ENCODE measurements at places on chromosomes 12 and 14. TPM values are rescaled to one million over a fixed set of nuclear protein-coding genes. Genes with fewer than 3 reads are reported as not detected.
A peak's percentile ranks its signal among the peaks of the same experiment; 100 is the strongest.

BATF gene
- not detected for total RNA-seq

TPPP2 gene
- not detected for total RNA-seq

ACSM4 gene
- not detected for total RNA-seq

SLC17A8 gene
- not detected for total RNA-seq

ZNF385A gene
- total RNA-seq, result 53.2 TPM

LHX5 gene
- not detected for total RNA-seq

AMN gene
- total RNA-seq, result 0.32 TPM

CCDC92 gene
- total RNA-seq, result 31.0 TPM

- peak overlapping the region; percentile 87 for H3K4me3 ChIP-seq
- H3K27ac ChIP-seq, result peak overlapping the region; percentile 99
- H3K36me3 ChIP-seq, result peaks cover 37% of the 10 kb centered on the region
- H3K4me1 ChIP-seq, result peaks cover 50% of the 10 kb centered on the region
- DNase-seq, result no peak
Observed at GRCh38 chr12:53380794-53381730, 1.1 kb downstream of the SP1 start.

- H3K4me1 ChIP-seq, result peaks cover 18% of the 10 kb centered on the region
- DNase-seq, result no peak
- H3K36me3 ChIP-seq, result peaks cover 4% of the 10 kb centered on the region
- peak overlapping the region; percentile 99 for H3K4me3 ChIP-seq
- H3K27ac ChIP-seq, result peak overlapping the region; percentile 65
Observed at GRCh38 chr12:121295746-121296617, 527 bp downstream of the CAMKK2 start.

DNA sequence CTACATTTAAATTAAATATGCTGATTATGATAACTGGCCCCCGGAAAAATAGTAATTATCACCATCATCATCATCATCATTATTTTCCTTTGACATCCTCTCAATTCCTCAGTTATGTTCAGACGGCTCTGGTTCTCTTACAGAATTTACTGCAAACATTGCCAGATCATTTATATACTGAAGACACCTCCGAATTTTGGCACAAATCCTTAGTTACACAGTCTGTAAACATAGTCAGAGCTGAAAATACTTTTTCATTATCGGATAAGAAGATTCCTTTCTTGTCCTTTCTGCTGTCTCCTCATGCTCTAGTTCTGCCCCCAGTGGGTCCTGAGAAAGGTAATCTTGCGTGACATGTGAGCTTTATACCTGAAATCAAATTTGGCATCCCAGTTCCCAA lies 40.3 kb upstream of the CCDC60 start:
- H3K36me3 ChIP-seq, result no peaks in the 10 kb centered on the region
- no peak for DNase-seq
- H3K27ac ChIP-seq, result no peak overlapping the region
- no peaks in the 10 kb centered on the region for H3K4me1 ChIP-seq
- no peaks in the 10 kb centered on the region for H3K27me3 ChIP-seq

DNA sequence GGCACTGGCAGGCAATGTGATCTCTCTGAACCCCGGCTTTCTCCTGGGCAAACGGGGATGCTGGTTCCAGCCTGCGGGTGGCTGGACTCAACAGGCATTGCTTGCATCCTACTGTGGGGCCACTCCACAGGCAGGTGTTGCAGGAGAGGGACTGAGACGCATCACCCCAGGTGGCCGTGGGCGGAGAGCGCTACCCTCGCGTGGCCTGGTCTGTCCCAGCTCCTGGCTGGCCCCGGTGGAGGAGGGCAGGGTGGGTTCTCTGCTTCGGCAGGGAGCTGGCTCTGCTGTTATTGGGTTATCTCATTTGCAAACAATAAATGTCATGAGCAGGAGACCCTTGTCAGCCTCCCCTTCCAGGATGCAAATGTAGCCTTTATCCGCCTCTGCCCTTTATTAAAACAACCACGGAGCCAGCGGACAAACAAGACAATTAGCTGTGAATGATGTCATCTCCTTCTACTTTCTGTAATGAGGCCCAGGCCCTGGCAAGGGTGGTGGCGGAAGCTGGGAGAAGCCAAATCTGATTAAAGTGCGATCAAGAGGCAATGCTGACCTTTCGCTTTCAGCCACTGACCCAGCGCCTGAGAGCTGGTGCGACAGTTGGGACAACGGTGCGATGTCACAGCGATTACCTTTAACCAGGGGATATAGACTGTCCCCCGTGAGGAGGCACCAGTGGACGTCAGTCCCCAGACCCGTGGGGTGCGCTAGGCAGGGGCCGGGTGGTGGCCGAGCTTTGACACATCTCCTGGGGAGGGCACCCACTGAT lies 161.8 kb downstream of the KIF26A start:
- no peak for DNase-seq
- H3K27me3 ChIP-seq, result no peaks in the 10 kb centered on the region
- no peak overlapping the region for H3K27ac ChIP-seq
- H3K4me3 ChIP-seq, result no peak overlapping the region

DNA sequence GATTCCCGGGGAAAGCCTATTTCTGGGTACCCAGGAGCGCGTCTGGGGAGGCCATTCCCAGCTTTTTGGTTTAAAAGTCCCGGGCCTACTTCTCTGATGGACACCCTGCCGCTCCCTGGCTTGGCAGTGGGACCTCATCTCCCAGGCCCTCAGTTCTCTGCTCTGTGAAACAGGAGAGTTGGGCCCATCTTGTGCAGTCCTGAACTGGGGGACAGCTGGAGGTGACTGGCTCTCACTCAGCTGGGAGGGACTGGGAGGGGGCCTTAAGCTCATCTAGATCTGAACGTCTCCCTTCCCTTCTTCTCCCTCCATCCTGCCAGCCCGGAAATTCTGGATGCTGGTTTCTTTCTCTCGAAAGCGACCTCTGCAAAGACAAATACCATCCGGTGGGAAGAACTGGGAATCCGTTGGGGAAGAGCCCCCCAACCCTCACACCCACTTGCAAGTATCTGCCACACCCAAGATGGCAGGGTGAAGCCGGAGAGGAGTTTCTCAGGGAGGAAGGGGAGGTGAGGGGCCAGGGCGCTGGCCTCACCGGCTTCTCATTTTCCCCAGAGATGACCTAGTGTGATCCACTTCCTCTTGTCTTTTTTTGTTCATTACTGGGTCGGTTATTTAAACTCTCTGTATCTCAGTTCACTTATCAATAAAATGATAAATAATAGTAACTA lies 1.4 kb downstream of the RIN3 start:
- no peaks in the 10 kb centered on the region for H3K36me3 ChIP-seq
- H3K4me3 ChIP-seq, result peak overlapping the region; percentile 68
- H3K4me1 ChIP-seq, result peaks cover 27% of the 10 kb centered on the region
- H3K27ac ChIP-seq, result peak overlapping the region; percentile 84

- no peak overlapping the region for H3K4me3 ChIP-seq
- DNase-seq, result no peak
- H3K27me3 ChIP-seq, result no peaks in the 10 kb centered on the region
Observed at GRCh38 chr14:50303744-50304471, 8.1 kb downstream of the L2HGDH start.

DNA sequence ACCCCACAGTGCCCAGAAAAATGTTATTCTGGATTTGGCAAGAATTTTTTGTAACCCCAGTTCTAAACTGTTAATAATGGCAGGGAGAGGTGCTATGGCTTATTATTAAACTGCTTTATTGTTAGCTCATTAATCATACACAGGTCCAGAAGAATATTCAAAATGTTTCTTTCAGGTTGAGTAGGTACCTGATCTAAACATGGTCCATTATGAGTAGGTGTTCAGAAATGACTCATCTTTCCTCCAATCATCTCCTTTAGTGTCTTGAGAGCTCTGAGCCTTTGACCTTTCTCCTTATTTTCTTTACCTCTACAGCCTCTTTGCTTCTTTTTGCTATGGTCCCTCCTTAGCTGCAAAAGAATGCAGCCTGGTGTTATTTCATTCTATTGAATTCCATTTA lies 211.0 kb upstream of the GARIN6 start:
- no peaks in the 10 kb centered on the region for H3K27me3 ChIP-seq
- H3K4me3 ChIP-seq, result no peak overlapping the region
- H3K4me1 ChIP-seq, result no peaks in the 10 kb centered on the region
- DNase-seq, result no peak
- H3K36me3 ChIP-seq, result no peaks in the 10 kb centered on the region

All from ascending aorta (tissue), 2 donors.